Stimulated activated naive CD4-positive, alpha-beta T cell (primary cell): ENCODE measurements at places on chromosomes 7 and 10.

- no peak for DNase-seq
Observed at GRCh38 chr7:18471476-18472160, 23.9 kb upstream of the HDAC9 start.

GRCh38 chr10:130028465-130028819 lies 64.4 kb upstream of the EBF3 start:
- no peak for DNase-seq

- DNase-seq, result no peak
Observed at GRCh38 chr10:82438277-82438676, 563.3 kb downstream of the NRG3 start.

DNA sequence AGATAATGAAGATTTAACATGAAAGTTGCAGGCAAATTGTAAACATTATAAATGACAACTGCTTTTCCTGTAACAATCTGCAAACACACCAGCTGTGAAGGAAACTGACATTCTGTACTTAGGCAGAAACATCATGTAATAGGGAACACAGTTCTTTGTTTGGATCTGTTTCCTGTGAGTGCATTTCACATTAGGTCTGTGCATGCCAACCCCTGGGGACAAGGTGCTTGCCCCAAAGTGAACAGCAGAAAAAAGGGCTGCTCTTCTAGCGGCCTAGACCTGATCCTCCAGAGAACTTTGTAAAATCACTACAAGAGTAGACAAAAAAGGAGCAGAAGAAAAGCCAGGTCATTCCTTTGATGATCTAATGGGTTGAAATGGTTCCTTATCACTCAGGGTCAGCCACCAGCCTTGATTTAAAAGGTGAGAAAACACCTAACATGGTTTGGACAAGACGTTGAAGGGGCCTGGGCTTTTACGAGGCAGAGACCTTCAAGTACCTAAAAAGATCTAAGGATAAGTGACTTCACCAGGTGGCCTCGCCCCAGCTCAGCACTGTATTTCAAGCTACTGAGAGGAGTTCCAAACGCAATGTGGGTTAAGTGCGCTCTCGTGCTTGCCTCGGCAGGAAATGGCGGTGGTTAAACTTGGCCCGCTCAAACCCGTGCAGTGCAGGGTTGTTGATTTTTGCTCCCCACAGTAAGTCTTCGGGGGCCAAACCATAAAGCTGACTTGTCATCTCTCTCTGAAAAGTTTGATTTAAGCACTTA lies 249.7 kb downstream of the CREB5 start:
- DNase-seq, result no peak

- DNase-seq, result no peak
Observed at GRCh38 chr10:24893127-24893526, 59.3 kb downstream of the PRTFDC1 start.

- no peak for DNase-seq
Observed at GRCh38 chr7:35316549-35316948, 62.6 kb upstream of the TBX20 start.

- DNase-seq, result no peak
Observed at GRCh38 chr10:69415049-69415448, 1.7 kb downstream of the TACR2 start.

DNA sequence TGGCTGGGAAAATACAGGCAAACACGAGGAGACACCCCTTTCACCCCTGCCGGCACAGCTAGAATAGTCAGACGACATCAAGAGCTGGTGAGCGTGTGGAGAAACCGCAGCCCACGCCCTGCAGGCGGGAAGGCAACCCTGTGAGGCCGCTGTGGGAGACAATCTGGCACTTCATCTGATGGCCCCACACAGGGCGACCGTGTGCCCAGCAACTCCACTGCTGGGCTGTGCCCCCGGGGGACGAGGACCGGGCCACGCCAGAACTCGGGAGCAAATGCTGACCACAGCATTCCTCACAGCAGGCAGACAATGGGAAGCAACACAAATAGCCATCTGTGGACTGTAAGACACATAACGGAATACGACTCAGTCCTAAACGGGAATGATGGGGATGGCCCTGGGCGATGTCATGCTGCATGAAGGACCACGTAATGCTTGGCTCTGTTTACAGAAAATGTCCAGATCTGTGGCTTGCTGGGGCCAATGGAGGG lies 58.9 kb downstream of the CFAP46 start:
- DNase-seq, result no peak

DNA sequence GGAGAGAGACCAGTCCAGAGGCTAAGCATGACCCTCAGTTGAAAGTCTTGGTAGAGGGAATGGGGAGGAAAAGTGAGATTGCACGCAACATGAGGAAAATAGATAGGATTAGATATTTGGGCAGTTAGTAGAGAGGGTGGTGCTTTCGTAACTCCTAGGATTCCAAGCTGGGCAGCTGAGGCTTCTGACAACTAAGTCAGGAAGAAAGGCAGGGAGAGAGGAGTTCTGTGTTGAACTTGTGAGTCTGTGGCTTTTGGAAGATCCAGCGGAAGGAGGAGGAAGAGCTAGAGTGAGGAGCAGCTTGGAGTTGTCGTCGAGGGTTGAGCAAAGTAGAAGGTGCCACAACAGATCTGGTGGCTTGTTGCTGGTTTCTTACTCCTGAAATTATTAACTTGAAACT lies 21.8 kb downstream of the CUL1 start:
- DNase-seq, result no peak

DNA sequence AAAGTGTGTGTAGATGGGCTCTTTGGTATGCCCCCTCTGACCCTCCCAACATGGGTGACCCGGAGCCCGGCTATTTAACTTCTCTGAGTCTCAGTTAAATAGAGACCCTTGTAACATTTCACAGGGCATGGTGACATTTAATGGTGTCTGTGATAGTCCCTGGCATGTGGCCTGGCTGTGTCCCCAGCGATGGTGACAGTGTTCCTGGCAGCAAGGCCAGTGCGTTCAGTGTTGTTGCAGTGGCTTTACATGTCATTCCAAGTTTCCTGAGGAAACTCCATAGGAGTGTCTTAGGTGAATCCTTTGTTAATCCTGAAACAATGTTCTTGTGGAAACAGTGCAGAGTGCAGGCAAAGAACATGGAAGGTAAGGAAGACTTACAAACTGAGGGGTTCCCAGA lies 137.0 kb downstream of the RAMP3 start:
- no peak for DNase-seq

- no peak for DNase-seq
Observed at GRCh38 chr7:48360574-48360973, 189.3 kb downstream of the ABCA13 start.

DNA sequence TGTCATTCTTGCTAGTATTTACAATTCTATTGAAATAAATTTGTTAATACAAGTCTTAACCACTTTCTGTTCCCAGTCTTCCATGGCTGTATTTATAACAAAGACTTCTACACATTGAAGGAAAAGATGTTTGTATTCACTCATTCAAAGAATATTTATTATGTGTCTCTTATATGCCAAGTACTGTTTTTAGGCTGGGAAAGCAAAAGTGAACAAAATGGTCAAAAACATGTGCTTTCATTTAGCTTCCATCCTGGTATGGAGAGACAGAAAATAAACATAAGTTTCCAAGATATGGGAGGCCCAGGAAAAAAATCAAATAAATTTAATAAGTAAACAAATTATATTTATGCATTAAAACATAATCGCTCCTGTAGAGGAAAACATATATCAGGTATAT lies 22.9 kb downstream of the CPED1 start:
- no peak for DNase-seq

- DNase-seq, result no peak
Observed at GRCh38 chr7:112726076-112726475, 64.1 kb downstream of the TMEM168 start.

- DNase-seq, result no peak
Observed at GRCh38 chr10:130194194-130194990, 58.2 kb downstream of the GLRX3 start.

DNA sequence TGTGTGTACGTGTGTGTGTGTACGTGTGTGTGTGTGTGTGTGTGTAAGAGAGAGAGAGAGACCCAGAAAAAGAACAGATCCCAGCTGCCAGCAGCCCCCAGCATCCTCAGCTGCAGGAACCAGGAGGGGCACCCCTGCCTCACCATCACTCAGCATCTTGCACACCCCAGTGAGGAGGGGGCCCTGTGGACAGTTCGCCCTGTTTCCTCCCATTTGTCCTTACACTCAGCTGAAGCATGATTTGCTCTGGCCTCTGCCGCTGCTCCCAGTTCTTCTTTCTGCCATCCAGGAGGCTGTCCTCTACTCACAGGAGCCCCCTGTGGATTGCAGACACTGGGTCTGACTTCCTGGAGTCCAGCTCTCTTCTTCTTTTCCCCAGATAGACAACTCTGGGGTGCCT lies 9.7 kb downstream of the GPR26 start:
- no peak for DNase-seq

GRCh38 chr10:90193240-90193985 lies 492.0 kb downstream of the KIF20B start:
- DNase-seq, result no peak

DNA sequence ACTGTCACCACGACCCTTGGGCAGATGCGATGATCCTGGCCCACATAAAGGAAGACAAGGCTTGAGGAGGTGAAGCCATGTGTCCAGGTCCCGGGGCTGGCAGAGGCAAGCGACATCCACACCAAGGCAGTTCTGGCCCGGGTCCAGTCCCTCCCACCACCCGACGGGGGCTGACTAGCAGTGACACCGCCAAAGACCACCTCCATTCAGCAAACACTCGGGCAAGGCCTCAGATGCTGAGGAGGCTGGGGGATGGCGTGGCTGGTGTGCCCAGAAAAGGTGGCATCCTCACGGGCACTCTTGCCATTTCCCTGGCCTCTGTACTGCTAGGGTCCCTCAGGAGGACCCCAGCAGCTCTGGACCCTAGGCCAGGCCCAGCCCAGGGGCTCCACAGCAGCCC lies 219.0 kb downstream of the ELFN1 start:
- DNase-seq, result no peak

GRCh38 chr10:77973276-77973675 lies 46.7 kb upstream of the DLG5 start:
- no peak for DNase-seq

GRCh38 chr10:23834091-23834490 lies 374.8 kb upstream of the KIAA1217 start:
- no peak for DNase-seq

GRCh38 chr7:155713384-155713783 lies 68.9 kb downstream of the RBM33 start:
- DNase-seq, result no peak

DNA sequence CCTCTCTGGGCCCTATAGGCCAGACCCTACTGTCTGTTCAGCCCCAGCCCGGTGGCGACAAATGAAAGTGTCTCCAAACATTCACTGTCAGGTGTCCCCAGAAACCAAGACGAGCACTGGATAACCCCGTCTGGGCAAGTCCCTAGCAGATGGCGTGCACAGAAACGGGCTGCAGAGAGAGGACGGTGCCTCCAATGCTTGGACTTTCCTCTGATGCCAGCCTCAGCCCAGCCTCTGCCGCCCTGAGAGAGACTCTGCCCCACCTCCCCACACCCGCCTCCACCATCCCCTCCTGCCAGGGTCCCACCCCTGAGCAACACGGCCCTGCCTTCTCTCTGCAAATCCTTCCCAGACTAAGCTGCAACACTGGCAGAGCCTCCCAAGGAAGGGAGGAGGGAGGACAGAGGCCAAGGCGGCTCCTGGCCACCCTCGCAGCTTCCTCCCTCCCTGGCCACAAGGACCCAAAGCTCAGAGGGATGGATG lies 7.4 kb upstream of the LFNG start:
- DNase-seq, result peak; percentile 16
